ENCODE measurements at places on chromosomes 3 and 15.

- peak; percentile 19 for DNase-seq
- peak overlapping the region; percentile 89 for H3K4me3 ChIP-seq
- H3K27ac ChIP-seq = peak overlapping the region; percentile 94
Measured at GRCh38 chr15:68278595-68279405, 1.3 kb downstream of the FEM1B start.

DNA sequence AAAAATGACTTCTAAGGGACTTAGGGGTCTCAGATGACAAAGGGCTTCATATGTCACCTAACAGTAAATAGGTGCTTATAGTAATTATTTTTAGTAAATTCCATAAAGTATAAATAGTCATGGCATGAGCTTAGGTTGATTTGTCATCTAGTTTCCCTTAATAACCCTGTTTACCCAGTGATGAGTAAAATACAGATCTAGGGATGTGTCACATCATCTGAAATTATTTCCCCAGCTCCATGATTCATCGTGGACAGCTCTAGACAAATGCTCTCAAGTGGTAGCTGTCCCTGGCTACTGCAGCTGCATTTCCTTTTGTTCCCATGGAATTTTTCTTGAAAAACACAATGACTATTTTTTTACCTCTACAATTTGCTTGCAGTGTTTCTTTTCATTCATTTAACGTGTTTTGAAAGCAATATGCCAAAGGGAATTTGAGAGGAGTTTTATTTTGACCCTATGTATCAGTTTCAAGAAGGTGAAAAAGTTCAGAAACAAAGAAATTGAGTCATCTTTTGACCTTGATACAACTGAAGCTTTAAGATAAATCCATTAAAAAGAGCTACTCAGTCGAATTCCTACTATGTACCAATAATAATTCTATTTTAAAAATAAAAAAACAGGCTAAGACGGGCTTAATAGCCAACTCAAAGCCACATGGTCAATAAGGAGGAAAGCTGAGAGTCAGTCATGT lies 241.6 kb downstream of the KCNMB2 start:
- no peak for DNase-seq
- H3K36me3 ChIP-seq = no peaks in the 10 kb centered on the region
- no peaks in the 10 kb centered on the region for H3K4me1 ChIP-seq
- no peaks in the 10 kb centered on the region for H3K27me3 ChIP-seq
- H3K4me3 ChIP-seq = no peak overlapping the region

GRCh38 chr3:105730801-105731354 lies 137.9 kb downstream of the CBLB start:
- DNase-seq = no peak
- no peaks in the 10 kb centered on the region for H3K4me1 ChIP-seq
- no peaks in the 10 kb centered on the region for H3K36me3 ChIP-seq
- H3K4me3 ChIP-seq = no peak overlapping the region
- H3K27ac ChIP-seq = no peak overlapping the region

GRCh38 chr3:24166515-24166914 lies 221.4 kb downstream of the NR1D2 start:
- no peak for DNase-seq
- no peaks in the 10 kb centered on the region for H3K27me3 ChIP-seq
- H3K27ac ChIP-seq = no peak overlapping the region
- H3K36me3 ChIP-seq = no peaks in the 10 kb centered on the region
- H3K4me3 ChIP-seq = no peak overlapping the region

DNA sequence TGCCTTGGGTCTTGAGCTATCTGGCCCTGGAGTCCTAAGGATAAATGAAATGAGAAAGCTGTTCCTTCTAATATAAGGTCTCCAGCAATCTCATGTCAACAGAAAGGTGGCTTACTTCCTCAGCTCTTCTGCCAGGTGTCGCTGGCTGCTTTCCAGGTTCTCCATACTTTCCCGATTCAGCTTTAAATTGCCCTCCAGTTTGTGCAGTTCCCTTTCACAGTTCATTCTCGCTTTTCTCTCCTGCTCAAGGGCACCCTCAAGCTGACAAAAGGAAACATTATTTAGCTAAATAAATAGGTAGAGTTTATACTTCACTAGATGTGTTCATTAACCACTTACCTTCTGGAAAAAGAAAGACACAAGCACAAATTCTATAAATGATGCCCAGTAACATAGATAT lies 73.0 kb downstream of the MYH15 start:
- no peak overlapping the region for H3K27ac ChIP-seq
- no peaks in the 10 kb centered on the region for H3K36me3 ChIP-seq
- H3K4me1 ChIP-seq = no peaks in the 10 kb centered on the region
- no peak for DNase-seq

- no peak for DNase-seq
- no peak overlapping the region for H3K27ac ChIP-seq
- no peaks in the 10 kb centered on the region for H3K4me1 ChIP-seq
Measured at GRCh38 chr3:140011086-140011485, 76.1 kb downstream of the CLSTN2 start.

- no peaks in the 10 kb centered on the region for H3K27me3 ChIP-seq
- no peaks in the 10 kb centered on the region for H3K36me3 ChIP-seq
- no peak overlapping the region for H3K4me3 ChIP-seq
- no peak for DNase-seq
- H3K27ac ChIP-seq = no peak overlapping the region
Measured at GRCh38 chr3:78825118-78825857, 942.5 kb downstream of the ROBO1 start.

DNA sequence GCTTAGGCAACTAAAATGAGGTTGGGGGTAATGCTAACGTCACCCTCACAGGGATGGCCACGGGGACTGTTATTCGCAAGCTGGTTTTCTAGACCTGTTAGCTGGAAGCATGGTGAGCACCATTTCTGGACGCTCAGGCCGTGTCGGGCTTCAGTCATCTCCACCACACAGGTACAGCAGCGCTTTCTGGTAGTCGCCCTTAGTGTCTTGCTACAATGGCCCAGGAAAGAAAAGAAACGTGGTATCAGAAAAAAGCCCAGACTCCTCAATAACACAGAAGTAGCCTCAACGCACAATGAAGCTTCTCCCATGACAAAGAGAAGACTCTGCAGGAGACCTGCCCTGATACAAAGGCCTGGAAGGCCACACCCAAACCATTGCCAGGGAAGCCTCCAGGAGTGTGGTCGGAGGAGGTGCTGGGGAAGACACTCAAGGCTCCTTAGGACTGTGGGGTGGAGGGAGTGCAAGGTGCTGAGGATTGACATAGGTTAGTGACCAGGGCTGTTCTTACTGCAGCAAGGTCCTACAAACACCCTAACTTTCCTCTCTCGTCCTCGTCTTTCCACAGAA lies 50.2 kb downstream of the ANXA2 start:
- H3K4me1 ChIP-seq = no peaks in the 10 kb centered on the region
- H3K27ac ChIP-seq = no peak overlapping the region
- no peak overlapping the region for H3K4me3 ChIP-seq
- DNase-seq = no peak
- no peaks in the 10 kb centered on the region for H3K27me3 ChIP-seq
- no peaks in the 10 kb centered on the region for H3K36me3 ChIP-seq

- no peaks in the 10 kb centered on the region for H3K27me3 ChIP-seq
- H3K4me1 ChIP-seq = no peaks in the 10 kb centered on the region
- no peak for DNase-seq
Measured at GRCh38 chr15:55649058-55649423, 60.9 kb upstream of the PYGO1 start.

GRCh38 chr15:67013696-67014095 lies 51.7 kb upstream of the SMAD3 start:
- no peak overlapping the region for H3K27ac ChIP-seq
- H3K27me3 ChIP-seq = peaks cover 5% of the 10 kb centered on the region
- H3K4me1 ChIP-seq = no peaks in the 10 kb centered on the region
- no peaks in the 10 kb centered on the region for H3K36me3 ChIP-seq

DNA sequence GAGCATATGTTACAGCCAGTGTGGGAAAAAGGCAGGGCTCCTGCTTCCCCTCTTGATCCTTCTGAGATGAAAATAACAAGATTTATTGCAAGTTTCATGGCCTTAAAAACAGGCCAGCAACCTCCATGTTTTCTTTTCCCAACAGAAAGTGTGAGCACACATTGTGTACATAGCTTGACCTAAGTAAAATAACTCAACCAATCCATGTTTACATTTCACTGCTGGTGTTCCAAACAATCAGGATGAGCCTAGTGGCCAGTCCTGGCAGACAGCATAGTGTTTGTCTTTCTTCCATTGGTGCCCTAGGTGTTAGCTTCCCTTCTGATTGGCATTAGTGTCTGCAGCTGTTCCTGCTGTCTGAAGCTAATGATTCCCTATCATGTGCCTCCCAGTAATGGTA lies 847.7 kb downstream of the EPHA3 start:
- H3K4me1 ChIP-seq = no peaks in the 10 kb centered on the region
- H3K36me3 ChIP-seq = no peaks in the 10 kb centered on the region
- no peak for DNase-seq

GRCh38 chr15:79702621-79703020 lies 194.2 kb downstream of the MTHFS start:
- H3K4me3 ChIP-seq = no peak overlapping the region
- H3K4me1 ChIP-seq = no peaks in the 10 kb centered on the region

- H3K27ac ChIP-seq = no peak overlapping the region
- DNase-seq = no peak
- H3K27me3 ChIP-seq = no peaks in the 10 kb centered on the region
- H3K4me1 ChIP-seq = peaks cover 11% of the 10 kb centered on the region
- H3K36me3 ChIP-seq = peaks cover 2% of the 10 kb centered on the region
Measured at GRCh38 chr3:187941135-187941847, 196.0 kb upstream of the BCL6 start.

- no peak for DNase-seq
- H3K27me3 ChIP-seq = no peaks in the 10 kb centered on the region
- no peak overlapping the region for H3K27ac ChIP-seq
- peaks cover 15% of the 10 kb centered on the region for H3K4me1 ChIP-seq
- peaks cover 58% of the 10 kb centered on the region for H3K36me3 ChIP-seq
Measured at GRCh38 chr3:45008117-45008516, 18.0 kb upstream of the CLEC3B start.

DNA sequence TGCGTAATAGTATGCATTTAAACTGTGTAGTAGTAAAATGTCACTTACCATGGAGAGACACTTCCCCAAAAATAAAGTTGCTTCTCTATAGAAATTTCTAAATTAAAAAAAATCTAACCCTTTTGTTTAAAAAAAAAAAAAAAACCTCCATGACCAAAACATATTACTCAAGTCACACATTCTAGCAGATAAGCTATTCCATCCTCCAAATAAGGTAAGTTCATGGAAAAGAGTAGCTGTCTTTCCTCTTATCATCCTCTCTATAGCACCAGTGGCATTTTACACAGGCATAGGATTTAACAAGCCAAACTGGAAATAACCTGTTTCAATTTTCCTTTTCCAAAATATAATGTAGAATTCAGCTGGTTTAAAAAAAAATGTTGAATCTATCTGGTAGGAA lies 57.4 kb downstream of the LRRFIP2 start:
- H3K27me3 ChIP-seq = no peaks in the 10 kb centered on the region
- no peak overlapping the region for H3K4me3 ChIP-seq
- H3K27ac ChIP-seq = no peak overlapping the region
- no peak for DNase-seq

DNA sequence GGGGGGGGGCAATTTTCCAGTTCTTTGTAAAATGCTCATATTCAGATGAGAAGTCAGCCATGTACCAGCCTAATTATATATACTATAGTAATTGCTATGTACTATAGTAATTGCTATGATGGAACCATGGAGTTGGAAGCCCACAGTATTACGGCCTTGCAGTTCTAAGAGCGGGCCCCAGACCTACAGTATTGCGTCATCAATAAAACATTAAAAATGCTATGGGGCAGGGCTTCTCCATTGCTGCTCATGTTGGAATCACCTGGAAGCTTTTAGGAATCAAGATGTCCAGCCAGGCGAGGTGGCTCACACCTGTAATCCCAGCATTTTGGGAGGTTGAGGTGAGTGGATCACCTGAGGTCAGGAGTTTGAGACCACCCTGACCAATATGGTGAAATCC lies 443.7 kb upstream of the GRM7 start:
- no peaks in the 10 kb centered on the region for H3K36me3 ChIP-seq
- H3K27ac ChIP-seq = no peak overlapping the region
- no peak overlapping the region for H3K4me3 ChIP-seq
- no peak for DNase-seq

GRCh38 chr3:1135194-1135593 lies 42.4 kb downstream of the CNTN6 start:
- H3K4me1 ChIP-seq = no peaks in the 10 kb centered on the region
- no peaks in the 10 kb centered on the region for H3K27me3 ChIP-seq
- no peak overlapping the region for H3K4me3 ChIP-seq
- DNase-seq = no peak
- no peak overlapping the region for H3K27ac ChIP-seq

DNA sequence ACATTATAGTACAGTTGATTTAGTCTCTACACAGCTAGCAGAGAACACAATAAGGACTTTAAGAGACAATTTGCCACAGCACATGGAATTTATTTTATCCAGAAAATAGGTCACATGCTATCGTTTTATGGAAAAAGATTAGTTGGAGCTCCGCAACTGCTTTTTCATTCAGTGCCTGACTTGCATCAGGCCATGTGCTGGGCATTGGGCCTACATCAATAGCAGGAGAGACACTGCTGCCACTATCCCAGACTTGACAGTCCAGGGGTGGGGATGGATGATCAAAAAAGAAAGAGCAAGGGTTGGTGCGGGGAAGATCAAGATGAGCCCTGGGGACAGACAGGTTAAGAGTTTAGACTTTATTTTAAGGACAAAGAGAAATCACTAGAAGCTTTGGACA lies 75.2 kb upstream of the C3orf80 start:
- H3K4me3 ChIP-seq = no peak overlapping the region
- no peaks in the 10 kb centered on the region for H3K4me1 ChIP-seq
- peaks cover 7% of the 10 kb centered on the region for H3K27me3 ChIP-seq

DNA sequence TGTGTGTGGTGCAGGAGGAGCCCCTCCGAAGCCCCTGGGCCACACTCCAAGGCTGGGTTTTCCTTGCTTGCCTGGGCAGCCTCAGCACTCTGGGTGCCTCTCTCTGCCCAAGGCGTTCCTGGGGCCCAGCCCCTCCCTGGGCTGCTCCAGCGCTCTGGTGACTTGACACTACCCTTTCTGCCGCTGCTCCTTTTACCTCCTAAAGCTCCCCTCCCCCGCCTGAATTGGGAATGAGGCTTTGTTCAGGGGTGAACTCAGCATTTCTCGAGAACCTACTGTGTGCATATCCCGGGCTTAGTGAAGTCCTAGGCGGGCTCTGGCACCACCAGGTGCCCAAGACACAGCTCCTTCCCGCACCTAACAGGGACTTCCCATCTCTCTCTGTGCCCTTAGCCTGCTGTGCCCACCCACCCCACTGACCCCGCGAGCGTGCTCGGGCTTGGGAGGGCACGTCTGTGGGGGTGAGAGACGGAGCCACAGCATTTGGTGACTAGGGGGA lies 1.2 kb upstream of the BAHD1 start:
- H3K4me1 ChIP-seq = peaks cover 14% of the 10 kb centered on the region
- peaks cover 56% of the 10 kb centered on the region for H3K27me3 ChIP-seq
- peak overlapping the region; percentile 60 for H3K4me3 ChIP-seq
- DNase-seq = no peak
- no peaks in the 10 kb centered on the region for H3K36me3 ChIP-seq

GRCh38 chr3:130259166-130259874 lies 86.2 kb upstream of the COL6A5 start:
- no peaks in the 10 kb centered on the region for H3K36me3 ChIP-seq
- no peak overlapping the region for H3K4me3 ChIP-seq
- H3K27me3 ChIP-seq = no peaks in the 10 kb centered on the region
- H3K27ac ChIP-seq = no peak overlapping the region
- DNase-seq = no peak

Data from T-cell (primary cell).